ENCODE measurements at places on chromosomes 4 and X.

- DNase-seq = peak; percentile 46
Observed at GRCh38 chr4:76492055-76492454, 57.0 kb downstream of the SHROOM3 start.

GRCh38 chrX:1283741-1284140, 15.1 kb downstream of the CSF2RA start:
- no peak for DNase-seq

DNA sequence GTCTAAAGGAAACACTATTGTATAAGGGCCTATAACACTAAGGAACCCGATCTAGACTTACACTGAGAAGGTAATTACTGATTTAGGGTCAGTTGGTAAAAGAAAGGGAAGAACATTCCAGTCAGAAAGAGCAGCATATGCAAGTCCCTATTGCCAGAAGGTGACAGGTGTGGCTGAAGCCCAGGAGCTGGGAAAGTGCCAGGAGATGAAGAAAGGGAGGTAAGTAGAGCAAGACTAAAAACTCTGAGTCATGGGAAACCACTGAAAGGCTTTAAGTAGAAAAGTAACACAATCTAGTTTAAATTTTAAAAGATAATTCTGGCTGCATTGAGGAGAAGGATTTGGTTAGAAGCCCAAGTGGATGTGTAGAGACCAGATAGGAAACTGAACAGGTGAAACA, 77.7 kb upstream of the INTU start:
- no peak for DNase-seq

GRCh38 chr4:182143822-182144625, 99.2 kb upstream of the TENM3 start:
- DNase-seq = peak; percentile 95

DNA sequence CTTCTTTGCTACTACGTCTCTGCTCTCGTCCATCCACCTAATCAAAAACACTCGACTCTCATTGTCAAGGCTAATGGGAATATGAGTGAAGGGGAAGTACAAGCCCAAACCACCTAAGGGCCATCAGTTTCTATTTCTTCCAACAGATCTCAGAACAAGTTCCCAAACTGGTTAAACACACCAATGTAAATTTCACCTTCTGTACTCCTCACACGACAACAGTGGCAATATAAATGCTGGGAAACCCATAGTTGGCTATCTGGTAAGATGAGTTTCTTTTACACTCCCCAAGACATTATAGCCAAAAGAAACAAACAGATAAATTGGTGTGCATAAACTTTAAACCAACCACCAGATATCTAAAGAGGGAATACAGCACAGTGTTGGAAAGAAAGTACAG, 21.9 kb downstream of the ACSL1 start:
- no peak for DNase-seq

DNA sequence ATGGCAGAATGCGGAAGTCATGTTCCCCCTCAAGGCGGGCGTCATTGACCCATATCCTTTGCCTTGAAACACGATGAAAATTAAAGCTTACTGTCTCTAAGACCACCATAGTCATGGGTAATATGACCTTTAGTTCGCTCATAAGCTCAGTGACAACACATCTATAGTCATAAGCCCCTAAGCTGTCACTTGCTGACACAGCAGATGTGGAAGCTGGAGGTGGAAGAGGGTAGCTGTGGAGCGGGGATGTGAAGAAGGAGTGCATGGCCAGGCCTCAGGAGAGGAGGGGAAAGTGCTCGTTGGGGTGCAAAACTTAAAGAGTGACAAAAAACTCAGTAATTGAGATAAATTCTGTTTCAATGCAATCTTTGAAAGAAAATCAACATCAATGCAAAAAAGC, 134.0 kb upstream of the PDLIM3 start:
- no peak for DNase-seq

GRCh38 chrX:129039176-129039575, 484.1 kb downstream of the SMARCA1 start:
- DNase-seq = no peak

DNA sequence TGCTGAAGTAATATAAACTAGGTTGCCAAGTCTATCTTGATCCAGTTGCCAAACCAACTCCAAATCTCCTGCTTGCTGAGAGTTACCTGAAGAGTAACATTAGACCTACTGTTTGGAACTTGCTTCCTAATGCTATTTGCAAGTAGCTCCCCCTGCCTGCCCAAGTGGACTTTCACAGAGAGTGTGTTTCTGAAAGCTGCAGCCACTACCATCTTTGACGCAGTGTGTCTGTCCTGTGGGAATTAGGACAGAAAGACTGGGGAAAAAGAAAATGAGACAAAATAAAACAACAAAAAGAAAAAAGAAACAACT, 195.0 kb upstream of the HS3ST1 start:
- DNase-seq = peak; percentile 20

DNA sequence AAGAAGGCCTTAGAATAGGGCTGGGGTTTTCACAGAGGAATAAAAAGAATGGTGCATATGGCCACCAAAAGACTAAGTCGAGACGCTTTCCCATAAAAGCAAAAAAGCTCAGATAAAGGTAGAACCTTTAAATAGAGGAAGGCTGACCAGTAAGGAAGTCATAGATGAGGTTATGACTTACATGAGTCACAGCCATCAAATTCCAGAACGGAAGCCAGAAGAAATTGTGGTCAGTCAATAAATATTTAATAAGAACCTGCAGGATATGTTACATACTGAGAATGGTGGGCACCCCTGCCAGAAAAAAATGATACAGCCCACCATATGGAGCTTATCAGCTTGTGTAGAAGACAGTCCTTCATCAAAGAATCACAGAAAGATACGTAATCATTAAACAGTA, 120.1 kb downstream of the MANBA start:
- DNase-seq = no peak

GRCh38 chr4:151340751-151341385, 15.5 kb upstream of the SH3D19 start:
- peak; percentile 28 for DNase-seq

GRCh38 chr4:118995693-118996391, 107.2 kb downstream of the SYNPO2 start:
- DNase-seq = no peak

- DNase-seq = peak; percentile 45
Observed at GRCh38 chr4:89482251-89482650, 174.7 kb upstream of the GPRIN3 start.

GRCh38 chrX:126164689-126165400, 1.2 kb downstream of the DCAF12L2 start:
- no peak for DNase-seq

- DNase-seq = peak; percentile 77
Observed at GRCh38 chrX:41085878-41086626, 807 bp downstream of the USP9X start.

DNA sequence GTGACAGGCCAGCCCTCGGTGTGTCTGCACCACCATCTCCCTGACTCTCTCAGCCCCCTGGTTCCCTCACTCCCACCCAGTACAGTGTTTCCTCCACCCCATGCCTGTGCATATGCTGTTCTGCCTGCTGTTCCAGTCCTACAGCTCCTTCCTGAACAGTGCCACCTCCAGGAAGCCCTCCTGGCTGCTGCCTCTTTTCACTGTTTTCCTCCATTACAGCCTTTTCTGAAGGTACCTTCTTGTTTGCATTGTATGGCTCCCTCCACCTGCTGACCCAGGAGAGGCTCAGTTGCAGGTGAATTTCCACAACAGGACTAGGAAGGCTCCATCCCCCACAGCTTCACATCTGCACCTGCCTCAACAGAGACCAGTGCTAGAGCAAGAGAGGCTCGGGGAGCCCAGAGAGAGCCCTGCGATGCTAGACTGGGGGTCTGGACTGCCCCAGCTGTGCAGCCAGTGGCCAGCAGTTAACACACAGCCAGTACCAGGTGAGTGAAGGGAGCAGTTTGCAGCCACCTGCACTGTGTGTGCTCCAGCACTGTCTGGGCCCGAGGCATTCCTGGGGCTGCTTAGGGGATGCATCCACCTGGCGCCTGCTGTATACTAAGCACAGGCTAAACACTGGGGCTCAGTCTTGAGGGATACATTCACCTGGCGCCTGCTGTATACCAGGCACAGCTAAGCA, 92.0 kb downstream of the ADRA2C start:
- no peak for DNase-seq

Measured in astrocyte of the hippocampus (primary cell).